ENCODE measurements at places on chromosomes 3 and 15. TPM values are rescaled to one million over a fixed set of nuclear protein-coding genes. Genes with fewer than 3 reads are reported as not detected.

CP gene
- not detected for total RNA-seq

- no peak overlapping the region for H3K27ac ChIP-seq
- DNase-seq, result no peak
- H3K4me3 ChIP-seq, result no peak overlapping the region
- no peaks in the 10 kb centered on the region for H3K27me3 ChIP-seq
These were observed 713.5 kb upstream of the LMCD1 start for GRCh38 chr3:7787871-7788828.

- peaks cover 13% of the 10 kb centered on the region for H3K27me3 ChIP-seq
- H3K36me3 ChIP-seq, result no peaks in the 10 kb centered on the region
- no peak overlapping the region for H3K27ac ChIP-seq
These were observed 1.8 kb downstream of the TM4SF1 start for GRCh38 chr3:149375501-149376196.

CFAP100 gene
- total RNA-seq, result not detected

DNA sequence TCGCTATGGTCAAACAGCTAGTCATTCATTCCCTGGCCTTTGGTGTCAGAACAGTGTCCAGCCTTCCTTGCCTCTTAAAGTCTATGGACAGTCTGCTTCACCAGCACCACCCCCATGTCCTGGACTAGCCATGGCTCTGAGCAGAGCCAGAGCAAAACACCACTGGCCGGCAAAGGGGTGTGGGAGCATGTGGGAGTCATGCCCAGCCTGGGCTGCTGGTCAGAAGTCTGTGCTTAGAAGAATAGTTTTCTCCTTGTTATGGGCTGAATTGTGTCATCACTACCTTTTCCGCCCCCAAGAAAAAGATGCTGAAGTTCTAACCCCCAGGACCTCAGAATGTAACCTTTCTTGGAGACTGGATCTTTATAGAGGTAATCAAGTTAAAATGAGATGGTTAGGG is 132.9 kb upstream of the LPP start:
- H3K27me3 ChIP-seq, result peaks cover 11% of the 10 kb centered on the region
- H3K4me1 ChIP-seq, result no peaks in the 10 kb centered on the region
- H3K36me3 ChIP-seq, result peaks cover 13% of the 10 kb centered on the region
- no peak overlapping the region for H3K27ac ChIP-seq

GRCh38 chr3:189076449-189076848 is 95.3 kb upstream of the TPRG1 start:
- H3K27me3 ChIP-seq, result no peaks in the 10 kb centered on the region
- no peak overlapping the region for H3K4me3 ChIP-seq
- H3K36me3 ChIP-seq, result no peaks in the 10 kb centered on the region
- DNase-seq, result no peak
- peaks cover 6% of the 10 kb centered on the region for H3K4me1 ChIP-seq

- H3K27ac ChIP-seq, result no peak overlapping the region
These were observed 48.9 kb downstream of the LRRFIP2 start for GRCh38 chr3:37125195-37126073.

GRCh38 chr15:101692801-101693598 is 31.3 kb downstream of the TARS3 start:
- no peak for DNase-seq
- H3K27ac ChIP-seq, result peak overlapping the region; percentile 52
- H3K4me3 ChIP-seq, result no peak overlapping the region
- H3K4me1 ChIP-seq, result peaks cover 54% of the 10 kb centered on the region

SST gene
- total RNA-seq, result not detected

- no peak for DNase-seq
- no peaks in the 10 kb centered on the region for H3K4me1 ChIP-seq
- H3K27ac ChIP-seq, result no peak overlapping the region
- H3K4me3 ChIP-seq, result no peak overlapping the region
These were observed 18.6 kb downstream of the GOLIM4 start for GRCh38 chr3:168077091-168077490.

NCEH1 gene
- 7.2 TPM for total RNA-seq

EFCC1 gene
- not detected for total RNA-seq

- no peaks in the 10 kb centered on the region for H3K4me1 ChIP-seq
- H3K27me3 ChIP-seq, result no peaks in the 10 kb centered on the region
- DNase-seq, result no peak
- no peaks in the 10 kb centered on the region for H3K36me3 ChIP-seq
- H3K27ac ChIP-seq, result no peak overlapping the region
- no peak overlapping the region for H3K4me3 ChIP-seq
These were observed 35.7 kb downstream of the SYNM start for GRCh38 chr15:99140590-99140989.

- peaks cover 6% of the 10 kb centered on the region for H3K27me3 ChIP-seq
- DNase-seq, result no peak
- H3K27ac ChIP-seq, result no peak within 1 kb of the TSS
- no peaks in the 10 kb centered on the region for H3K36me3 ChIP-seq
These were observed at the start of gene TM4SF1 for GRCh38 chr3:149377408-149378364. Gene TM4SF1 (minus strand): TSS chr3:149377649. CDS start chr3:149377547, 102 bp downstream.

DNA sequence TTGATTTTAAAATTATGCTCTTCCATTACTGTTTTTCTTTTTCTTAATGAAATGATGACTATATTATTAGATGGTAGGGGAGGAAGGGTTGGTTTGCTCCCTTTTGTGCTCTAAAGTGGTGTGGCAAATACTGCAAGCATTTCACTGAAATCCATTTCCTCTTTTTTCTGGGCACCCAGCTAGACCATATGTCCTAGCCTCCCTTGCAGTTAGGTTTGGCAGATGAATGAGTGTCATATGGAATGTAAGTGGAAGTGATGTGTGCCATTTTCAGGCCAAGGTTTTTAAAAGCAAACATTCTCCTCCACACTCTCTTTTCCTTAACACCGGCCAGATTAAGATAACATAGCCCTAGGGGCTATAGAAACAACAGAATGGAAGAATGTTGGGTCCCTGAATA is 363.0 kb downstream of the FGF12 start:
- no peak for DNase-seq
- no peak overlapping the region for H3K27ac ChIP-seq
- H3K4me1 ChIP-seq, result no peaks in the 10 kb centered on the region
- no peaks in the 10 kb centered on the region for H3K36me3 ChIP-seq

DNA sequence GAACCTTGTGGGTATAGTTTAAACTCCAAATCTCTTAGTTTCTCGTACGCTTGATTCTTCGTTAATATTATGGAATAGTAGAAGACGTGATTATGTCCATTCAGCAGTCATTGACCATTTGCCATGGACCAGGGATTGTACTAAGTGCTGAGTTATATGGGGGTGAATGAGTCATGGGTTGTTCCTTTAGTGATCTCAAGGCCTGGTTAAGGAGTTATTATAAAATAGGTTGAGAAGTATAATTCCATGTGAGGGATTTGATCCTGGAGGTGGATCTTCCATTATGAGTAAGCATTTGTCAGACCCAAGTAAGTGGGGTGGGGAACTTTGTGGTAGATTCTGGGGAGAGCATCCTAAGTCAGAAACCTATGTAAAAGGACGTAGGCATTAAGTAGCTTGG is 15.4 kb downstream of the NR2C2 start:
- no peak overlapping the region for H3K4me3 ChIP-seq
- no peak for DNase-seq
- peaks cover 18% of the 10 kb centered on the region for H3K4me1 ChIP-seq
- peaks cover 51% of the 10 kb centered on the region for H3K36me3 ChIP-seq
- no peaks in the 10 kb centered on the region for H3K27me3 ChIP-seq

DNA sequence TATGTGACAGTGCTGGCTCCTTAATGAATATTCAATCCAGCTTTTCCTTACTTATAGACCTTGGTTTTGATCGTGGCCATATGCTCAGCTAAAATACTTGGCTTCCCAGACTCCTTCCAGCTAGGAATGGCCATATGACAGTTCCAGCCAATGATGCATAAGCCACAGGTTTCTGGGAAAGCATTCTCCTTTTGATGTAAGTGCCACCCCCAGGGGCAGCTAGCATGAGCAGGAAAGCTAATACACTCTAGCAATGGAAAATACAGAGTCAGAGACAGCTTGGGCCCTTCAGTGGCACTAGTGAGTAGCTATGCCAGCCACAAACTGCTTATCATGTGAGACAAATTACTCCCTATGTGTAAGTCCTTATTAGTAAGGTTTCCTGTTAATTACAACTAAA is 26.7 kb downstream of the TBC1D2B start:
- H3K27me3 ChIP-seq, result no peaks in the 10 kb centered on the region
- H3K4me1 ChIP-seq, result peaks cover 98% of the 10 kb centered on the region
- peaks cover 59% of the 10 kb centered on the region for H3K36me3 ChIP-seq
- H3K27ac ChIP-seq, result peak overlapping the region; percentile 91
- no peak for DNase-seq
- H3K4me3 ChIP-seq, result no peak overlapping the region

- no peak for DNase-seq
- no peak overlapping the region for H3K4me3 ChIP-seq
- no peaks in the 10 kb centered on the region for H3K4me1 ChIP-seq
- H3K36me3 ChIP-seq, result no peaks in the 10 kb centered on the region
These were observed 61.6 kb upstream of the EIF1B start for GRCh38 chr3:40247714-40248454.

CAMK2N2 gene
- not detected for total RNA-seq

DNA sequence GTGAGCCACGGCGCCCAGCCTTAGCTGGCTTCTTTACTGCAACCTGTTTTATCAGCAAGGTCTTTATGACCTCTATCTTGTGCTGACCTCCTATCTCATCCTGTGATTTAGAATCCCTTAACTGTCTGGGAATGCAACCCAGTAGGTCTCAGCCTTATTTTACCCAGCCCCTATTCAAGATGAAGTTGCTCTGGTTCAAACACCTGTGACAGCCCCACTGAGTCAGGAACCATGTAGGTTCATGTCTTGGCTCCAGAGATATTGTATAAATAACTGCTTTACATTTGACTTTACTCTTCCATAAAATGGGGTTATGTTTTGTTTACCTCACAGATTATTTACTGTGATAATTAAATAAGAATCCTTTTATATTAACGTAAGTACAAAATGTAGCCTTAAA is 27.1 kb upstream of the ANO10 start:
- H3K36me3 ChIP-seq, result no peaks in the 10 kb centered on the region
- H3K4me3 ChIP-seq, result no peak overlapping the region
- no peak overlapping the region for H3K27ac ChIP-seq
- H3K27me3 ChIP-seq, result peaks cover 4% of the 10 kb centered on the region

DNA sequence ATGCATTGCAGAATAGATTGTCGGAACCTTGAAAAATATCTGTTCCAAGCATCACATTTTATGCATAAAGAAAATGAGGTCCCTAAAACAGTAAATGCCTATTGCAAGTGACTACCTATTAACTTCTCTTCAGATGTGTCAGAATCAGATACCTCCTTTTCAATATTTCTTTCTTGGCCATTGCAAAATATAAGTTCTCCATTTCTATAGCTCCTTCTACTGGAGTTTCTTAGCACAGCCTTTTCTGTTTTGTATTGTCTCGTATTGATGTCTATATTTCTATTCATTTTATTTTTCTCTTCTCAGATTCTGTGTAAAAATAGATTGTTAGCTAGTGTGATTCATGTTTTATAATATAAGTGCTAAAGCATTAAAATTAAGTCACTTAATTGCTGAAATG is 63.4 kb downstream of the PPARG start:
- no peak overlapping the region for H3K27ac ChIP-seq
- H3K4me3 ChIP-seq, result no peak overlapping the region
- no peaks in the 10 kb centered on the region for H3K36me3 ChIP-seq
- no peaks in the 10 kb centered on the region for H3K4me1 ChIP-seq
- no peak for DNase-seq

DNA sequence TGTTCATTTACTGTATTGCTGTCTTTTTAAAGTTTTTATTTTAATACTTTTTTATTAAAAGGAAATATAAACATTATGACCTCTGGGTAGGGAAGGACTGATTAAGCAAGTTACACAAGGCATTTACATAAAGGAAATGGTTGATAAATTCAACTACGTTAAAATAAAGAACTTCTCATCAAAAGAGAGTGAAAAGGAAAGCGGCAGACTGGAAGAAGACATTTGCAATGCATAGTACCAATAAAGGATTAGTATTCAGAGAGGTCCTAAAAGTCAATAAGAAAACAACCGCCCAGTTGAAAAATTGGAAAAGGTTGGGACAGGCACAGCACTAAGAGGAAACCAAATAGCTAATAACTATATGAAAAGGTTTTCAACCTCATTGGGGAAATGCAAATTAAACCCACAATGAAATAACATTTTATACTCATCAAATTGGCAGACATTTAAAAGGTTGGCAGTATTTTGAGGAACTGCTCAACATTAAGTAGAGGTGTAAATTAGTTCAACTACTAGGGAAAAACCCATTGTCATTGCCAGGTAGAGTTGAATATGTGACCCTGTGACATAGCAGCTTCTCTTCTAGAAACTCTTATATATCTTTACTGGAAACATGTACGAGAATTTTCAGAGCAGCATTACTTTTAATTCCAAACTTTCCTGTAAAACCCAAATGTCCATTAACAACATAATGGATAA is 9.5 kb downstream of the PDE8A start:
- peaks cover 57% of the 10 kb centered on the region for H3K4me1 ChIP-seq
- H3K27ac ChIP-seq, result no peak overlapping the region
- no peaks in the 10 kb centered on the region for H3K27me3 ChIP-seq
- H3K4me3 ChIP-seq, result no peak overlapping the region
- no peaks in the 10 kb centered on the region for H3K36me3 ChIP-seq
